NCI-H1436 treated with DMSO at 0.1 percent for 48 hours (cell line): ENCODE measurements at places on chromosomes 4 and X.

DNA sequence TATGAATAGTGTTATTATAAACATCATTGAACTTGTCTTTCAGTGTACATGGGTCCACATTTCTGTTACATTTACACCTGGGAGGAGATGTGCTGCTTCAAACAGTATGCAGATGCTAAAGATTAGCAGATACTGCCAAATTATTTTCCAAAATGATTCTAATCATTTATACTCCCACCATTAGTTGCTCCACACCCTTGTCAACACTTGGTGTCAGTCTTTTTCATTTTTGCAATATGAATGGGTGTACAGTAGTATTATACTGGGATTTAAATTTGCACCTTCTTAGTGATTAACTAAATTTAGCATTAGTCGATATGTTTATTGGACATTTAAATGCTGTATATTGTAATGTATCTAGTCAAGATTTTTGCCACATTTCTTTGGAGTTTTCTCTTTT is 131.6 kb upstream of the GRID2 start:
- no peak for DNase-seq

DNA sequence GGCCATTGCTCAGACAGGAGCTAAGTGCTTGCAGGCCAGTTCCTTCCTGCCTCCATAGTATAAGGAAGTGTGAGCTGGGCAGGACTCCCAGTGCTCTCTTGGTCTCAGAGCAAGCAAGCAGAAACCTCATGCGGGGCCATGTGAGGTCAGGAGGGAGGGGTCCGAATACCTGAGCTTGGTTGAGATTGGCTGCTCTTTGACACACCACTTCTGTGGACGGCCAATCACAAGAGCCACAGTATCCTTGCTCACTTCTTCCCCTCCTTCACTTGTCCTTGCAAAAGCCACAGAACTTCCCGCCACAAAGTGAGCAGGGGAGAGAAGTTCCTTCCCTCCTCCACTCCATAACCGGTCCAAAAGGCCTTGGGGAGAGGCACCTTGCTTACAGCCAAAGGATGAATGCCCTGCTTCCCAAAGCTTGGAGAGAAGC is 56.7 kb downstream of the PRPS1 start:
- DNase-seq, result no peak

DNA sequence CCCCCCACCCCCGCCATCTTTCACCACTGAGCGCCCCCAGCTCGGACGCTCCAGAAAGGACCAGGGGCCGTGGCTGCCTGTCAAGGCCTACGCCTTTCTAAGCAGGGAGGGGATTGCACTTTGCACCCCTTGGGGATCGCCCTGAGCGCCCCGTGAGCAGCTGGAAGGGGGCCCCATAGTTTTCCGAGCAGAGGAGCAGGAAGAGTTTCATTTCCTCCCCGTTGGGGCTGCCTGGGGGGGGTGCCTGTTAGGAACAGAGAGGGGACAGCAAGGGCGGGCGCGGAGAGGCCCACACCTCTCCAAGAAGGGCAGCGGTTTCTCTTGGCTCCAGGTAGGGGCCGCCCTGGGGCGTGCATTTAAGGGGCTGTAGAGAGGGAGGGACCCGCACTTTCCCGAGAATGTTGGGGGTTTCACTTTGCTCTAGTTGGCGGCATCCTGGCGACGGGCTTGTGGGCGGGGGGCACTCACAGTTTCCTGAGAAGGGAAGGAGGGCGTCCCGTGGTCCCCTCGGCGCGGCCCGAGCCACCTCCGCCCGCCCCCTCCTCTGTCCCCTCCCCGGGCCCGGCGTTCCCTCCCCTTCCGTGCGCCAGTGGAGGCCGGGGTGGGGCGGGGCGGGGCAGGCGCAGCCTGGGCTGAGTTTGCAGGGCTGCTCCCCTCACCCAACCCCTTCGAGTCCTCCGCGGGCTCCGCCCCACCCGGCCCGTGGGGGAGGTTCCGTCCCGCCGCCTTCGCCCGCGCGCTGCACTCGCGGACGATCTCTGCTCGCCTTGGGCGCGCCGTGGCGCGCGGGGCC is 82.3 kb upstream of the CD99 start:
- no peak for DNase-seq

DNA sequence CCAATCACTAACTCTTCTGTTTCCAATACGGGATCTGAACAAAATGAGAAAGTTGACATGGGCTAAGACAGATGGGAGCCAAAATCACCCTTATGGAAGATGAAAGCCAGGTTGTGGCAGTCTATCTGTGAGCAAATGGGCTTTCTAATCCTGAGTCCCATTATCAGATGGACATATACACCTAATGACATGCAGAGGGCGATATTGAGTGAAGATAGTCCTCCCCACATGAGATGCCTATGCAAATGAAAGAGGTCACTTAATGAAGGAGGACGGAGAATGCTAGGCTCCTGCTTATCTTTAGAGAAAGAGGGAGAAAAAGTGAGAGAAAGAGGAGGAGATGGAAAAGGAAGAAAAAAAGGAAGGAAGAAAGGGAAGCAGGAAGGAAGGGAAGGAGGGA is 547.5 kb downstream of the NLGN4X start:
- no peak for DNase-seq

DNA sequence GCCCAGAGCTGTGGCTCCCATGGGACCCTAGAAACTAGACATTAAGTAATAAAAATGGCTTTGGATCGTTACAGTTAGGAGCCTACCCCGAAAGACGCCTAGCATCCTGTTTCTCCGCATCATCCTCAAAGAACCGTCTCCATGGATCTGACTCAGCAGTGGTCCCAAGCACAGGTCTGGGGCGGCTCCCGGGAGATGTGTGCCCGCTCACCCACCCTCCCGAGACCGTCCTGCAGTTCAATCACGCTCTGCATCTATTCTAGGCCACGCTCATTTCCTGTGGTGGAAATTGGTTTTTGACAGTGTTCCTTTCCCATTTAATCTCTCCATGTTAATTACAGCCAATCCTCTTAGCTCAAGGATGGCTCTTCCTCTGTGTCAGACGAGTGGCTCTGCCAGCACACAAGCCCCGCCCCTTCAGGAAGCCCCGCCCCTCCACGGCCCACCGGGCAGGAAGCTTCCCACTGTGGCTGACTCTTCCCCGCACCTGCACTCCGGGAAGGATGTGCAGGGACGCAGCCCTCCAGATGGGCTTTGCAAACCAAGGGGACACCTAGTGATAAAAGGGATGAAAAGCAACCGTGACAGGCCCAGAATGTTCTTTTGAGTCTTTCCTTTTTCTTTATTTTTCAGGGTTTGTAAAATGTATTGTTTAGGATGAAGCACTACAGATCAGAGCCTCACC is 34.5 kb upstream of the HELT start:
- DNase-seq, result peak; percentile 1

DNA sequence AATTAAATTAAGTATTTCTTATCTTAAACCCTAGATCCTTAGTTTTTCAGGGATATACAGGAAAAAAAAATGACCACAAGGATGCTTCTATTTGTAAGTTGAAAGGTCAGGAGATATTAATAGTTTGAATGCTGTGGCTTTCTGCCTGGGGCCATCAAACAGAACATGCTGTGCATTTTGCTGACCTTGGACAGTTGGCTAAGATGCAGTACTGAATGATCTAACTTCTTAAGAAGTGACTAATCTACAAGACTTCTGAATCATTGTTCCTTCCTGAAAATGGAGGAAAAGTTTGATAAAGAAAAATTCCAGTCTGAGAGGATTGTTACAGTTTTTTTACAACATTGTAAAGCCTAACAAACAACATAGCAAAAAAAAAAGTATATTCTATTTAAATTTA is 237.8 kb upstream of the JADE1 start:
- no peak for DNase-seq

- no peak for DNase-seq
Observed at GRCh38 chrX:86348669-86349068, 200.4 kb downstream of the DACH2 start.

DNA sequence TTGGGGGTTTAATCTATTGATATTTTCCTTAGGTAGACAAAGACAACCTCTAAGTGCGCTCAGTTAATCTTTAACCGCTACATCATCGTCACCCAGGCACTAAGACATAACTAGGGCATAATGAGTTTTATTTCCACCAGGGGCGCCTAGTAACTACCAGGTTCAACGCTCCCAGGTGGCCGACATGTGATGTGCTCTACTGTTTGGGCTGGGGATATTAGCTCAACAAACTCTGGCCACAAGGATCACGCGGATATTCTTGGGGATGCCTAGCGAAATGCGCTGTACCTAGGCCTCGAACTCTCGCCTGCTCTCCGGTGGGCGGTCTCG is 915 bp upstream of the RAB33B start:
- DNase-seq, result peak; percentile 45

GRCh38 chrX:134738986-134739740 is 80.9 kb upstream of the PLAC1 start:
- no peak for DNase-seq

- DNase-seq, result no peak
Observed at GRCh38 chrX:20285511-20285910, 18.8 kb upstream of the RPS6KA3 start.

GRCh38 chrX:69196666-69197065 is 31.4 kb upstream of the PJA1 start:
- DNase-seq, result no peak

DNA sequence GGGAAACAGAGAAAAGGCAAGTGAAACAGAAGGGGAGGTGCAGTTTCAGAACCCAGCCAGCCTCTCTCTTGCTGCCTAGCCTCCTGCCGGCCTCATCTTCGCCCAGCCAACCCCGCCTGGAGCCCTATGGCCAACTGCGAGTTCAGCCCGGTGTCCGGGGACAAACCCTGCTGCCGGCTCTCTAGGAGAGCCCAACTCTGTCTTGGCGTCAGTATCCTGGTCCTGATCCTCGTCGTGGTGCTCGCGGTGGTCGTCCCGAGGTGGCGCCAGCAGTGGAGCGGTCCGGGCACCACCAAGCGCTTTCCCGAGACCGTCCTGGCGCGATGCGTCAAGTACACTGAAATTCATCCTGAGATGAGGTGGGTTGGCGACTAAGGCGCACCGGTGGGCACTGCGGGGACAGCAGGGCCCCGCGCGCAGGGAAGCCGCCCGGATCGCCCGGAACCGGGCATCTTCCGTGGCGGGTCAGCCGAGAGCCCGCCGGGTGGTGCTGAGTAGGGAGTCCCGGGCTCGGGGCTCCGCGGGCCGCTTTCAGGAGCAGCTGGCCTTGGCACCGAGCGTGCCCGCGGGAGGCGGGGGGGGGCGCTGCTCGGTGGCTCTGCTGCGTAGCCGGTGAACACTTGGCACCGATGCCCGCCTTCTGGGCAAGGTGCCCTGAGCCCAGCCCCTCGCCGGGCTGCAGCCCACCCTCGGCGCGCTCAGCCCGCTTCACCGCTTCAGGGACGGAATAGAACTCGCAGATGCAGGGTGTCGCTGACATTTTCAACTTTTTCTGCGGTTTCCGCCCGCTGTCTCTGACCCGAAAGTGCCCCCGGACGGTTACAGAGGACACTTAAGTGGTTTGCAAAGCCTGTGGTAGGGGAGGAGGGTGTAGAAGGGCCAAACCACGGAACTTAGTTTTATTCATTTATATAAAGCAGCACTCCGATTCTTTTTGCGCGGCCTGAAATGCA is at the start of gene CD38:
TSS of gene CD38 (plus strand) at position 40 of the 953 bp plus-strand sequence. CDS start at position 127, 87 bp downstream.
- no peak for DNase-seq

DNA sequence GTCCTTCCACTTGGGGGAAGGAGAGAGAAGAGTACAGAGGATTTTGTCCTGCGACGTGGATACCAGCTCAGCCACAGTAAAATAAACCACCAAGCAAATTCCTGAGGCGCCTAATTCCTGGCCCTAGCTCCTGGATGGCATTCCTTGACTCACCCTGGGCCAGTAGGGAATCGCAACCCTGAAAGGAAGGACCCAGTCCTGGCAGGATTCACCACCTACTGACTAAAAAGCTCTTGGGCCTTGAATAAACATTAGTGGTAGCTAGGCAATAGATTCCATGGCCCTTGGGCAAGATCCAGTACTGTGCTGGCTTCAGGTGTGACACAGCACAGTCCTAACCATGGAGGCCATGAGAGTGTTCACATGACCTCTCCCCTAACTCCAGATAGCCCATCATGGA is 45.6 kb downstream of the GABRA3 start:
- no peak for DNase-seq

DNA sequence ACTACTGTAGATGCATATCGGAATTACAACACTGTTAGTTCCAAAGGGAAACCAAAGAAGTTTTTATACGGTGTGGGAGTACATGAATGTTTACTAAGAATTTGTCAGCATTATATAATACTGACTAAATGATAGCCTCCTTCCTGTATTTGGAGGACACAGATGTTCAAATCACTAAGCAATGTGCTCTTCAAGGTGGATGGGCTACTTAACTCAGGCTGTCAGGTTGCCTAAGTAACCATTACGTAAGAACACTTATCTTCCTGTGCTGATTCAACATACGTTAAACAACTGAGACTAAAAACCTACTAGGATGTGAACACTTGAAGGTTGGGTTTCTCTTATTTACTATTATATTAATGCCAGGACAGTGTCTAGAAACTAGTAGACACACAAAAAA is 81.9 kb upstream of the HPGD start:
- peak; percentile 44 for DNase-seq

GRCh38 chrX:110251961-110252360 is 65.9 kb downstream of the AMMECR1 start:
- no peak for DNase-seq

GRCh38 chr4:101155945-101156344 is 191.4 kb downstream of the PPP3CA start:
- no peak for DNase-seq

GRCh38 chr4:15455290-15455689 is 14.4 kb upstream of the CC2D2A start:
- no peak for DNase-seq

GRCh38 chr4:182062936-182063335 is 180.3 kb upstream of the TENM3 start:
- DNase-seq, result no peak

- no peak for DNase-seq
Observed at GRCh38 chr4:125235971-125236370, 78.8 kb upstream of the FAT4 start.

DNA sequence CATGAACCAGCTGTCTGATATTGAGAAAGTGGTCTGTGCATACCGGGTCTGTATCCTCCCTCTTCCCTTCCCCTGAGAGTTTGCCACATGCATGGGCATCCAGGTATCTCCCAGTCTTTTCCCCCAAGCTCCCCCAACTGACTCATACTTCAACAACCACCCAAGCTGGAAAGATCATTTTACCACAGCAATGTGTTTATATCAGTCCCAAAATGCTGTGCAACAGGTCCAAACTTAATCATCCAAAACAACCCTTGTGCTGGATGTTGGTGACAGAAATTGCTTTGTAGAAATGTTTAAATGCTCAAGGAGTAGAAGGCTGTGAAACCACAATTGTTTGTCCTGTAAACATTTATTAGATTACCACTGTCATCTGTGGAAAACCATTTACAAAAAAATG is 286.8 kb upstream of the KLF3 start:
- DNase-seq, result no peak

GRCh38 chrX:47228550-47229270 is 4.1 kb upstream of the USP11 start:
- no peak for DNase-seq

DNA sequence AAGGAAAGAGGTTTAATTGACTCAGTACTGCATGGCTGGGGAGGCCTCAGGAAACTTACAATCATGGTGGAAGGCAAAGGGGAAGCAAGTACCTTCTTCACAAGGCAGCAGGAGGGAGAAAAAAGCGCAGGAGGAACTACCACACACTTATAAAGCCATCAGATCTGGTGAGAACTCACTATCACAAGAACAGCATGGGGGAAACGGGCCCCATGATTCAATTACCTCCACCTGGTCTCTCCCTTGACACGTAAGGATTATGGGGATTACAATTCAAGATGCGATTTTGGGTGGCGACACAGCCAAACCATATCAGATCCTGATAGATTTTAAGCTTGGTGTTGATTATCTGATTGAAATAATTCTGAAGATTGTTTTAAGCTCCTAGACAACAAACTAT is 218.7 kb downstream of the CBR4 start:
- no peak for DNase-seq
